Activated CD8-positive, alpha-beta T cell treated with anti-CD3 and anti-CD28 coated beads, Interleukin-2, amount 10 ng/mL, durations not matched to agents 7 days and 5 days (primary cell): ENCODE measurements at places on chromosomes 6 and 20. TPM values are rescaled to one million over a fixed set of nuclear protein-coding genes. Genes with fewer than 3 reads are reported as not detected.

EEF1E1 gene
- 44.2 TPM for total RNA-seq

MDC1 gene
- total RNA-seq = 52.4 TPM

DNA sequence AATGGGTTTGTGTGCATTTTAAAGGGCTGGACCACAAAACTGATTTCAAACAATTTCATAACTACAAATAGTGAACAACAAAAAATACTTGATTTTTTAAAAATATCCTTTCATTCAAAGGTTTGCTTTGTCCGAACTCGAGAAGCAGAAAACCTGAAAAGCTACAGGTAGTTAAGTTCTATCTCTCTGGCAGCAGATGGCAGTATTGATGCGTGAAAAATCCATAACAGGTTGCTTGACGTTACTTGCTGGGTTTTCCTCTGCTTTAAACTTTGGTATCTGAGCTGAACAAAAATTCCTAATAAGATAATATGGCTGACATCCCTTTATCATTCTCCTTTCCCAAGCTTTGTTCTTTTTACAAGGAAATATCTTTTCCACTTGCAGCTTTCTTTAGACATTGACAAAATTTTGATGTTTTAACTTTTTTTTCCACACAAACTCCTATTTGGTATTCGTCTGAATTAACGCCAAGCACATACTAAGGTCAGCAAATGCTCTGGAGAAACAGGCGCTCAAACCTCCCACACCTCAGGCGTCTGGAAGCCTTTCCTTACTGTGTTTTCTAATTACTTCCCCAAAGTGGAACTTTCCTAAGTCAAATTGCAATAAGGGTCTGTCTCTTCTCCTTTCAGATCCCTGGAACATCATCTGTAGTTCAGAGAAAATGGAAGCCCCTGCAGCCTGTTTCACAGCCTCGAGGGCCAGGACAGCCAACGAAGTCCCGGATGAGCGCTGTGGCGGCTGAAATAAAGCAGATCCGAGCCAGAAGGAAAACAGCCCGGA is 50.3 kb upstream of the GFRAL start:
- peak; percentile 21 for DNase-seq

DNA sequence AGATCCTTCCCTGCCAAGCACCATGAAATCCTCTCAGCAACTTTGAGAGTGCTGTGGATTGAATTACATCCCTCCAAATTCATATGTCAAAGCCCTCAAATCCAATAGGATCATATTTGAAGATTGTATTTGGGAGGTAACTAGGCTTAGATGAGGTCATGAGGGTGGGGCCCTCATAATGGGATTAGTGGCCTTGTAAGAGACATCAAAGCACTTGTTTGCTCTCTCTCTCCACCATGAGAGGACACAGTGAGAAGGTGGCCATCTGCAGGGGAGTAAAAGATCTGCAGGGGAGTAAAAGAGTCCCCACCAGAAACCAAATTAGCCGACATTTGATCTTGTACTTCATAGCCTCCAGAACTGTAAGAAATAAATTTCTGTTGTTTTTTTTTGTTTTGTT is 298.2 kb downstream of the SAMD5 start:
- no peak for DNase-seq

TRIM38 gene
- total RNA-seq = 19.1 TPM

F13A1 gene
- total RNA-seq = not detected

PPP1R14C gene
- total RNA-seq = not detected

GRCh38 chr6:12356431-12356830 is 66.3 kb downstream of the EDN1 start:
- no peak for DNase-seq

OR2J3 gene
- total RNA-seq = not detected

GRCh38 chr6:168495636-168496035 is 54.7 kb downstream of the SMOC2 start:
- DNase-seq = no peak

DNA sequence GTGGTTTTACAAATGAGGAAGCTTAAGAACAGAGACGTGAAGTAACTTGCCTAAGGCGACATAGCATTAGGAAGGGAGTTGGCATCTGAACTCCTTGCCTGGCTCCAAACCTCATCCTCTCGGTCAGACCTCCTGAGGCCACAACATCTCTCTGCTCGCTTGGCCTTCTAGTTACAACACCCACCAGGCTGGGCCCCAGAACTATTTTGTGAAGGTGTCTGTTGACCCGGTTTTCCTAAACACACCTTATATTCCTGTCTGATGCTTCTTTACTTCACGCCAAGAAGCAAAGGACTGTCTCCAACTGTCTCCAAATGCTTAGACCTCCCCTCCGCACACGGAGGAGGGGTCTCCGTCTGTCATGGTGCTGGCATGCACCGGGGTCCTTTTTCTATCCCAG is 326.6 kb downstream of the THBS2 start:
- no peak for DNase-seq

BTN1A1 gene
- total RNA-seq = not detected

- peak; percentile 43 for DNase-seq
These were observed 87.7 kb downstream of the HIVEP2 start for GRCh38 chr6:142857233-142857761.

GRCh38 chr6:154123155-154123956 is 84.3 kb downstream of the OPRM1 start:
- no peak for DNase-seq

DNA sequence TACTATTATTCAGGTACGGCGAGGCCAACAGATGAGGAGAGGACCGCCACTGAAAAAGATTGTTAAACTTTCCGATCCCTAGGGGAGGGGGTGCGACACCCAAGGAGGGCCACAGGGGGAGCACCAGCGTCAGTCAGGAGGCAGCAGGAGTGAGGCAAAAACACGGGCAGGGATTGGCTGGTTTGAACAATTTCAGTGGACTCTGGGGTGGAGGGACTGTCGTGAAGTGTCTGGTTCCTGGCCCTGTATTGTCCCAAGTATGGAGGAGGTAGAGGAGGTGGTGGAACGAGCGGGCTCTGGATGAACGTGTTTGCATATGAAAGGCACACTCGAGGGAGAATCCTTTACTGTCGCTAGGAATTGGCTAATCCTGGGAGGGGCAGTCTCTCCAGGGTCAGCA is 32.5 kb upstream of the MCUR1 start:
- DNase-seq = peak; percentile 9

DNA sequence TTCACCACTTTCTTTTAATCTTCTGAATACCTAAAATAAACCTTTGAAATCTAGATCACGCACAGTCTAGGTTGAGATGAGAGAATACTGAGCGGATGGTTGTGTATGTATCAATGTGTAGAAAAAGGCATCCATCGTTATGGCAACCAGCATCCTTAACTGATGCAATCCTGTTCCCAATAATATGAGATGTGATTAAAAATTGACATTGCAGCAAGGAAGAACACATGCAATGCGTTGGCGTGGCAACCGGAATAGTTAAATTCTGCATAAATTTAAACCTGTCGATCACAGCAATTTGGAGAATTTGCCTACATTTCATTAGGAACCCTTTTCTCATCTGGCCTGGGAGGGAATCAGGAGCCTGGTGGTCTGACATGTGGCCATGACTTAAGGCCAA is 1.3 kb upstream of the L3MBTL1 start:
- no peak for DNase-seq

DNA sequence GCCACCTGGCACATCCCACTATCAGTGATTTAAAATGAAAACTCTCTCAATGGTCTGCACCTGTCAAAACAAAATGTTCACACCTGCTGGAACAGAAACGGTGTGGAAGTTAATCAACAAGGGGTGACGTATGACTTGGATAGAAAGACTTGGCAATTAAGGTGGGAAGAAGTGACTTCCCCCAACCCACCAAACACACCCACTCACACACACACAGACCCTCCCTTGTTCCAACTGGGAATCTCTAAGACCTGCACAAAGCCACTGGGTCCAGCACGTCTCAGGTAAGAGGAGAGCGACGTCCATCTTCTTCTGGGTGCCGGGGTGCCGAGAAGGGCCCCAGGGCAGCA is 25.1 kb upstream of the TCFL5 start:
- no peak for DNase-seq

GRCh38 chr6:89828988-89829471 is 650 bp upstream of the CASP8AP2 start:
- DNase-seq = peak; percentile 44

GRCh38 chr20:6562111-6562510 is 205.4 kb upstream of the BMP2 start:
- DNase-seq = no peak
